ENCODE measurements at places on chromosomes 3 and 15.

DNA sequence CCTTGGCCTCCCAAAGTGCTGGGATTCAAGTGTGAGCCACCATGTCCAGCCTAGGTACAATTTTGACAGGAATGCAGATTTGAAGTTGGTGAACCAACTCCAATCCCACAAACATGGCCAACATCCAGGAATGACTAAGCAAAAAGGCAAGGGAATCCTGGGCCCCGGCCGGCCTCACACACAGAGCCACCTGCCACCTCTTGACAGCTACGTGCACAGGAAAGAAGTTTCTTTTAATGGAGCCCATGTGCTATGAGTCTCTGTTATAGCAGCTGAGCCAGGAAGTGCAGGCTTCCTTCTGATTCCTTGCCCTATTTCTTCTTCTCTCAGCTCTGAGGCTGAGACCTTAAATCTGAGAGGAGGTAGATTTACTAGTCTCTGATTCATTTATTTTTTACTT lies 8.8 kb downstream of the TMEM40 start:
- no peak for DNase-seq

- no peak for DNase-seq
These were observed 13.1 kb downstream of the FLNB start for GRCh38 chr3:58021072-58021959.

DNA sequence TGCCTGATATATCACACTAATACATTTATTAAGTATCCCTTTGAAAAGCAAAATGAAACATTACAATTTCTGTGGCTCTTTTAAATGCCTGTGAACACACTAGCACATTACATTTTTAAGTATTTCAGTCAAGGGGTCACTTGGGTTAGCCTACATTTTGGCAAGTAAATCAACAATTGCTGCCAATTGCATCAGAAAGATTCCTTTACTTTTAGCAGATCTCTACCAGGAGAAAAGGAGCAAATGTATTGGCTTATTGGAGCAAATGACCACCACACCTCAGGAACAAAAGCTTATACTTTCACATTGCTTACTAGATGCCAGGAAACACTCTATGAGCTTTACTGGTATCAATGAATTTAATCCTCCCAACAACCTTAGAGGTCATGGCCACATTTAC lies 947.1 kb downstream of the FHIT start:
- DNase-seq = no peak

DNA sequence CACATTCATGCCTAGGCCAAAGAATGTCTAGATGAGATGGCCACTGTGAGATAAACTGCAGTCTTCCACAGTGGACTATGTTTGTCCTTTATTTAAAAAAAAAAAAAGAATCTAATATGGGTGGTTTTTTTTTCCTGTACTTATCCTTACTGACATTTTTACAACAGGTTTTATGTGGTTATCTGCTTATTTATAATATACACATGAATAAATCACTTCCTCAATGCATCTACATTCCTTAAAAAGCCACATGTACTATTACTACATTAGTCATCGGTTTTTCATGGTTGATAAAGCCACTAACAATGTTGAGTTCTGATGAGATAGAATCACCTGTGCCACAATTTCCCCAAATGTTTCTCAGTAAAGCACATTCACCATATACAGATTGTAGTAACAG lies 341.3 kb upstream of the THBS1 start:
- DNase-seq = no peak

DNA sequence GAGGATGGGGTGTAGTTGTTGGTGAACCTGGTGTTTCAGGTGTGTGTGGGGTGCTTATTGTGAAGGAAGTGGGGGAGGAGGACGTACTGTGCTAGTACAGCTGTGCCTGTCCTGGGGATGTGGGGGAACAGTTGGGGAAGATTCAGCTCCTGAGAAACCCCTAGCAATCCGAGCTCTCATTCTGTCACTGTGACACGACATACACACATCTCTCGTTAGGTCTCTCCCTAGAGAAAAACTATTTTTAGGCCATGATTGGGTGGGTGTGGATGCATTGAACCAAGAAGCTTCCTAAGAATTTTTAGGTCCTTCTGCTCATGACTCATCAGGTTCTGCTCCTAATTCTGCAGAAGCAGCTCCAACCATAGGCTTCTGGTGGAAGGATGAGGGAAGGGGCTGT lies 54.3 kb downstream of the SLC30A4 start:
- DNase-seq = no peak

DNA sequence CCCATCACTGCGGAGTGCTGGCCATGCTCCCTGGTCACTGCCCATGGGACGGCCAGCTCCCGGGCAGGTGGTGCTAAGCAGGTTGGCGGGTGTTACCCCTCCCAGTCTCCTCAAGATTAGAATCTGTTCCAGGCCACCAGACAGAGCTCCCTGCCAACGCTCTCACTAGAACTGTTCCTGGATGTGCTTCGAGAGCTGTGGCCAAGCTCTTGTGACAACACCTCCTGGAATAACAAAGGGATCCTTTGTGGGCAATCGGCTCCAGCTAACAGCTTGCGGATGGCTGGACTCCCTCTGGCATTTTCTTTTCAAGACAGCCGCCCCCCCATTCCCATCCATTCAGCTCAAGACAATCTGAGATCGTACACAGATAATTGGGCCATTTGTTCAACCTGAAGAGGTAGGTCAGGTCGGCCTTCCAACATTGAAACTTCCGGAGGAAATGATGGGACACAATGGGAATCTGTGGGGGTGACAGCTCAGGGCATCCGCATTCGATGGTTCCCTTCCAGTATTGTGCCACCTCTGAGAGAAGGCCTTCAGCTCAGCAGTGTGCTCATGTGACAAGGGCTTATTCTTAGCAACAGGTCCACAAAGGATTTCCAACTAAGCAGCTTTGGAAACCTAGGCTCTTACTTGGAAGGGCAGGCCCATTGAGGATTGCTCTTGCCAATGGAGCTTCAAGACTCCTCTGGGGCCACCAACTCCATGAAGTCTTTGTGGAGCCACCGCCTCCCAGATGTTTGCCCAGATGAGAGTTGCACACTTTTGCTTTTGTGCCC lies 11.6 kb upstream of the EPHB3 start:
- no peak for DNase-seq

DNA sequence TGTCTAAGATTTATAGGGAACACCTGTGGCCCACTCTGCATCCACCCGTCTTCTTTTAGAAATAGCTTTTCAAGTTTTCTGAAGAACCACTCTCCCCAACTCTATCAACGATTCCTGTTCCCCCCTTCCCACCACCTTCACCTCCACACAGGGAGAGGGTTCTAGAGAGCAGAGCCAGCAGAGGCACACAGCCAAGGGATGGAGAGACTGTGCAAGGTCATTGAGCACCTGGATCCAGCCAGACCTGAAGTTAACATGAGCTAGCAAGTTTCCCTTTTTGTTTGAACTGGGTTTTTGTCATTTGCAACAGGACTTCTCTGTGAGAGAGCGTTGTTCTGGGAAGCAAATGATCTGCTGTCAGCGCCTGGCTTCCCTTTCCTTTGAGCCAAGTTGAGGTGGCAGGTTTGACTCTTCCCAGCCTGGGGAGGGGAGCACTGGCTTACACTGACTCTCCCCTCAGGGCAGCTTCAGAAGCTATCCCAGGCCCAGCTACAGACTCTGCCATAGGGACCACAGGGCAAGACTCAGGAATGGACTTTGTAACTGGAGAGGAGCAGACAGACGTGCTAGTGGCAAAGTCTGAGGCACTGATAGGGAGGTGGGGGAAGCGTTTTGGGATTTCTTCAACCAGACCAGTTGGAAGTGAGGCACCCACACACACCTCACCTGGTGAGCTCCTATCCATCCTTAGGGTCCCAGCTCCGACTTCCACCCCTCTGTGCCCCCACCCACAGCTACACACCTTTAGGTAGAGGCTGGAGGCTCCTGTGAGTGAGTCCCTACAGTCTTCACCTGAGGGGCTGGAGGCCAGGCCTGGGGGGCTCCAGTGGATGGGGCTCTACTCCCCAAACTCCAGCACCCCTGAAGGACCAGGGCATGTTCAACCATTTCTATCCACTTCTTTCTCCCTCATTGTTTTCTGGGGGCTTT lies 19.4 kb upstream of the PLXNA1 start:
- no peak for DNase-seq

- no peak for DNase-seq
These were observed 34.1 kb upstream of the WNT5A start for GRCh38 chr3:55521064-55521737.

DNA sequence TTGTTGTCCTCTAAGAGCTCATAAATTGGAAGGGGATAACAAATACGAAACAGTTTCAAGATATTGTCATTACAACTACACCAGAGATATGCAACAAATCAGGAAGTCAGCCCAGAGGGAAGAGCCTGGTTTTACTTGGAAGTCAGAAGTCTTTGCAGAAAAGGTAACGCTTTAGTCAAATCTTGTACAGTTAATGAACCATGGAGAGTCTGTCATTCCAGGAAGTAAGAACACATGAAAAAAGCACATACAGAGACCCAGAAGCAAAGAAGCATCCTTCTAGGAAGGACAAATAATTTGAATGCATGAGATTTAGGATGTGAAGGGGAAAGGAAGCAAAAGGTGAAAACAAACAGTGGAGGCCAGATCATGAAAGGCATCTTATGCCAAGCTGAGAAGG lies 19.6 kb downstream of the DYNC1LI1 start:
- DNase-seq = no peak

DNA sequence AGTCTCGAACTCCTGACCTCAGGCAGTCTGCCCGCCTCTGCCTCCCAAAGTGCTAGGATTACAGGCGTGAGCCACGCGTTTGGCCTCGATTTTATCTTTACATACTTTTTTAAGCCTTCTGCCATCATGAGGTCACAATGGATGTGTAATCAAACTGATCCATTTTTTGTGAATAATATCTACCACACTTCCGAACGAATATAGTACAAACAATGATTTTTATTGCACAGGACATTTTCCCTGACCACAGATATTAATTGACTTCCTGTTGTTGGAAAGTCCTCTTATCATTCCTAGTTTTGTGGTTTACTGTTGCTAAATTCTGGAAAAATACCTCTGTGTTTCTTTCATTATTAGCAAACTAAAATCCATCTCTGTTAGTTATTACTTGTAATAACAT lies 68.9 kb downstream of the MINDY2 start:
- DNase-seq = no peak

DNA sequence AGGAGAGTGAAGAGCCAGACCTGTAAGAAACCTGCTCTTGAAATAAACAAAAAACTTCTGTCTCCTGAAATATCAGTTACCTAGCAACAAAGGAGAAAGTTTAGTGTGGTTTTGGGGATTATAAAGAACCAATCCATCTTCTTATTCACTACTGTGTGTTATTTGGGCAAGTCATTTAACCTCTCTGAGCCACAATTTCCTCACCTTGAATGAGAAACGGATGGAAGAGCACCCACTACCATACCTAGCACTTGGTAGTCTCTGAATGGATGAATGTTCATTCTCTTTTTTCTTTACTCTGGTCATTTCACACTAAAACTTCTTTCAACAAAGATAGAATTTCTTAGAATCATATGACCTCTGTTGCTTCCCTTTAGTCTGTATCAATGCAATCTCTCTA lies 45.2 kb downstream of the PTPN9 start:
- DNase-seq = no peak

- DNase-seq = no peak
These were observed 100.2 kb downstream of the FMN1 start for GRCh38 chr15:33094336-33094735.

DNA sequence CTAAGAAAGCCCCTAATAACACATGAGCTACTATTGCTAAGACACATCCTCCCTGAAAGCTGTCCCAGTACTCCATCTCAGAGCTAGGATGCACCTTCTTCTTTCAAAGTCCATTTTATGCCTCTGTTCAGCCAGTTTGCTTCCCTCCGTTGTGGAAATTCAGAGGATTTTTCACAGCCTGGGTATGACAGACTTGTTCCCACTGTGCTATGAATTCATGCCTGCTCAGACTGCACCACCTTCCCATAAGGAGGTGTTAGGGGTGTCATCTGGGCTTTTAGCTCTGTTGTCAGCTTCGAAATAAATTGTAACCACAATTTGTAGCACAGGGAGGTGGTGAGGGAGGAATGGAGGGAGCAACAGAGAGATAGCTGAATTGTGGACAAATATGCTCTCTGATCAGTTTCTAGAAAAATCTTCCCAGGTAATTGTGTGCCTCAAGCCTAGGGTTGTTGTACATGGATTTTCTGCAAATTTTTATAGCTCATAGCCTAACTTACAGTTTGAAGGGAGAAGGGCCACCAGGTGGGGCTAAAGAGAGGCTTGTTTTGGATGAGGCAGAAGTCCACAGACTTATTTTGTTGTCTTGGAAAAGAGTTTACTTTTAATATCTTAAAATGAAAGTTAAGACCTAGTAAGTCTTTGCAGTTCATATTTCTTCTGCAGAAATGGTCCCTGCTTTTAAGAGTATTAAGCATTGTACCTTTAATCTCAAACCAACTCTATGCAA lies 462.0 kb downstream of the PDCD6IP start:
- DNase-seq = no peak

- no peak for DNase-seq
These were observed 53.3 kb downstream of the ST6GAL1 start for GRCh38 chr3:186983659-186984058.

DNA sequence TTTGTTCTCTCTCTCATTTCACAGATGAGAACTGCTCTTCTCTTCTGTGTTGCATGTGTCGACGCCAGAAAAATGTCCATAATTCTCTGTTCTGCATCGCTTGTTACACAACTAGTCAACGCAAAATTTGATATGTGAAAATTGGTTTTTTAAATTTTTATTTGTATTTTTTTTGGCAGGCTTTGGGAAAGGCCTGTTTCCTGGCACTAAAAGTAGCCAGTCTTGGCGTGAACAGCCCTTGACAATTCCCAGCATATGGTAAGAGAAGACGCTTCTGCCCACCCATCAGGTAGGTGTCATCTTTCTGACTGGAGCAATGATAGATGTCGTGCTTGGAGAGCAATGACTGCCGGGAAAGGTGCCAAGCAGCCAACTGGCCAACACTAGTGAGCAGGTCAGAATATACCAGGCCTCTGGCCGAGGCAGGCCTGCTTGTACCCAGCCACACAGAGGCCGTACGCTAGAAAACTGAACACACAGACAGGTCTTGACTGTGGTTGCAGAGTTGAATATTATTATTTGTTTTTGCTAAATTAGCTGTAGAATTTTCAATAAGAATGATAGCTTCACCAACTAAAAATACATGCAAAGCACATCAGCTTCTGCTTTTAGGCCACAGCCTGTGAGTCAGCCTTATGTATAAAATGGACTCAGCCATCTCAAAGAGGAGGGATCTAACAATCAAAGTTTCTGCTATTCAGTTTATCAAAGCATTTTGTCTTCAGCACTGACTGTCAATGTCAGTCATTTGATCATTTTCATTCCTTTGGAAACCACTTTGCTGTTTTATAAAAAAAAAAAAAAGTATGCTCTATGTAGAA lies 837.5 kb downstream of the MCTP2 start:
- DNase-seq = no peak

Data from CD8-positive, alpha-beta T cell (primary cell).